Erythroblast (primary cell): ENCODE measurements at places on chromosomes 12 and 14.

DNA sequence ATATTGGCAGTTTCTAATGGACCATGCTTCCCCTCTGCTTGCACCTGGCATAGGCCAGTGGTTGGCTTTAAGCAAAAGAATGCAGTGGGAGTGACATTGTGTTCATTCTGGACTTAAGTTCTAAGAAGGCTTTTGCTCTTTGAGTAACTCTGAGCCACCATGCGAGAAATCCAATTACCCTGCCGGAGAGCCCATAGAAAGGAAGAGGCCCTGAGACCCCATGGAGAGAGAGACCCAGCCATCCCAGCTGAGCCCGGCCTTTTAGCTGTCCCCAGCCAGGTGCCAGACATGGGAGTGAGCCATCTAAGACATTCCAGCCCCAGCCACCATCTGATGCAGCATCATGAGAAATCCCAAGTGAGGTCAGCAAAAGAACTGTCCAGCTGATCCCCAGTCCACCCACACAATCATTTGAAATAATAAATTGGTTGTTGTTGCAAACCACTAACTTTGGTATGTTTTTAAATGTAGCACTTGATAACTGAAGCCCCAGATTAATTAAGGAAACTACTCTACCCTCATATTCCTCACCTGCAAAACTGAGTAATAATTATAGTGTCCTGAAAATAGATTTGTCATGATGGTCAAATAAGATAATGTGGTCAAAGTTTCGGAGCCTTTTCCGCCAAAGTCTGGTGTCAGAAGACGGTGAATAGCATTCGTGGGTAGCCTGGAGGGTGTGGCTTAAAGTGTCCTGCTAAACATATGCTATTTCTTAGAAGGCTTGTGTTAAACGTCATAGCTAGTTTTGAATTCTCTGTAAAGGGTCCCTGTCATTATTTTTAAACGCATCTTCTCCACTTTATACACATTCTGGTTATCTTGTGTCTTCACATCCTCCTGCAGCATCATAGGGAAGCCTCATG lies 166.6 kb upstream of the PELI2 start:
- DNase-seq, result no peak

GRCh38 chr12:74619084-74619483 lies 81.4 kb downstream of the ATXN7L3B start:
- DNase-seq, result no peak

DNA sequence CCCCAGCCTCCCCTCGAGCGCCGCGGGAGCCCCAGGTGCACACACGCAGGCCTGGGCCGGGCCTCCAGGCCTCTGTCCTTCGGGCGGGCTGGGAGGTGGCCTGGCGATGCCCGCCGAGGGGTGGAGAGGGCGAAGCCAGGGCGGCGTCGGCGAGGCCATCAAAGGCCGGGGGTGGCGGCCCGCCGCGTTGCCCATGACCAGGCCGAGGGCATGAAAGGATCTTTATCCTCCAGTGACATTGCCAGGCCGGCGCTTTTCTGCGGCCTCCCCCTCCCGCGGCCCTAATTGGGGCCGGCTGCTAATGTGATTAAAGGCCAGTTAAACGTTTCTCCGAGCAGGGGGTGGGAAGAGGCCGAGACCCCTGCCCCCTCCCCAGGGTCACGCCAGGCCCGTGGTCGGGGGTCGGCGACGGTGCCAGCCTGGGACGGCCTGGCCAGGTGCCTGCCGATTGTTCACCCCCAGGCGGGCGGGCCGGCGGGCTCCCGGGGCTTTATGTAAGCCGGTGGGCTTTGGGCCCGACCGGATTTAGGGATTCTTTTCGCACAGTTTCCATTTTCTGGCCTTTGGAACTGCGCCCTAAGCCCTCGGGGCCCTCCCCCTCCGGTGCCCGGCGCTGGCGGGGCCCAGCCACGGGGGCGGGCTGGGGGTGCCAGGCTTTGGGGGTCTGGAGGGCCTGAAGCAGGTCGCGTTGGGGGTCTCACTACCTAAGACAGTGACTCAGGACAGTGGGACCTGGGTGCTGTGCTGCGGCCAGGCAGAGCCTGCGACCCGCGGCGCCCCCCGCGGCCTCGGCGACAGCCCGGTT lies 103.2 kb upstream of the DIO3 start:
- DNase-seq, result no peak

GRCh38 chr14:22387776-22388241 lies 201.2 kb downstream of the DAD1 start:
- no peak for DNase-seq

- no peak for DNase-seq
Observed at GRCh38 chr12:52137746-52138145, 54.1 kb downstream of the KRT80 start.

DNA sequence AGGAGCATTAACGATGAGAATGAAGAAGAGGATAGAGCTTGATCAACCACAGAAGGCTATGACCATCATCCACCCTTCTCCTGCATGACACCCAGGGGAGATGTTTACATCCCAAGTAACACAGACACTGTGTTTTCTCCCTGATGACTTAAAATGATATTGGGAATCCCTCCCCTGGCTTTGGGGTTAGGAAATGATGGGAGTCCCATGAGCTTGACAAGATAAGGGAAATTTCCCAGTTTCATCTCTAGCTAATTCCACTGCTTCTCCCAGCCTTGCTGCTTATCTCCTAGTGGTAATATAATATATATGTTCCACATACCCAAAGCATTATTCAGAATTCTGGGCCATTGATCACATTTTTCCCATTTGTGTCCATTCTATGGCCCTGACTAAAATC lies 4.0 kb upstream of the OR6S1 start:
- no peak for DNase-seq

- no peak for DNase-seq
Observed at GRCh38 chr14:68942296-68943035, 36.6 kb downstream of the ACTN1 start.

DNA sequence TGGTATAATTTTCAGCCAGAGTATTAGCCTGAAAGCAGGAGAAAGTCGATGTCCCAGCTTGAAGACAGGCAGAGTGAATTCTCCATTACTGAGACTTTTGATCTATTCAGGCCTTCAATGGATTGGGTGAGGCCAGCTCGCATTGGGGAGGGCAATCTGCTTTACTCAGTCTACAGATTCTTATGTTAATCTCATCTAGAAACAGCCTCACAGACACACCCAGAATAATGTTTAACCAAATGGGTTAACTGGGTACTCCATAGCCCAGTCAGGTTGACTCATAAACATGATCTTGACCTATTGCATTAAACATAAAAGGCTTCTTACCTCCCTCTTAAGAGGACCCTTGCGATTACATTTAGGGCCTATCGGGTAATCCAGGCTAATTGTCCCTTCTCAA lies 118.0 kb downstream of the KTN1 start:
- no peak for DNase-seq
